ENCODE measurements at places on chromosomes 6 and 20. TPM values are rescaled to one million over a fixed set of nuclear protein-coding genes. Genes with fewer than 3 reads are reported as not detected.

- H3K4me1 ChIP-seq: no peaks in the 10 kb centered on the region
- no peaks in the 10 kb centered on the region for H3K36me3 ChIP-seq
- no peak overlapping the region for H3K27ac ChIP-seq
- H3K4me3 ChIP-seq: no peak overlapping the region
- DNase-seq: no peak
- H3K27me3 ChIP-seq: peaks cover 5% of the 10 kb centered on the region
These were observed 264.6 kb upstream of the CDYL start for GRCh38 chr6:4511641-4512020.

DNA sequence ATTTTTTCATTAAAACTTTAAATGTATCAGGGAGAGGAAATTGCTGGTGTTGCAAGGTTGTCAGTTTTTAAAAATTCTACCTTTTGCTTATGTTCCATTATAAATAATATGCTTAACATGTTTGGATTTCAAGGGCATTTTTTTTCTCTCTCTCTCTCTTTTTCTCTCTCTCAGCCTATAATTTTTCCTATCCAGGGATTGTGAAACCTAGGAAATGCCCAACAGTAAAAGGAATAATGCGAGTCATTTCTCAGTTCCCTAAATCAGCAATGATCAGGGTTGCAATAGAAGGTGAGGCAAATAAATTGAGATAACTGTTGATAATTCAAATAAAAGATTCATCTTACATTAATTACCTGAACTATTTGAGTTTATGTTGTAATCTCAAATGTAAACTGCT, 53.2 kb upstream of the IFNGR1 start:
- H3K27me3 ChIP-seq: peaks cover 29% of the 10 kb centered on the region
- H3K4me3 ChIP-seq: no peak overlapping the region
- no peak overlapping the region for H3K27ac ChIP-seq
- no peak for DNase-seq
- peaks cover 1% of the 10 kb centered on the region for H3K4me1 ChIP-seq
- H3K36me3 ChIP-seq: no peaks in the 10 kb centered on the region

DNA sequence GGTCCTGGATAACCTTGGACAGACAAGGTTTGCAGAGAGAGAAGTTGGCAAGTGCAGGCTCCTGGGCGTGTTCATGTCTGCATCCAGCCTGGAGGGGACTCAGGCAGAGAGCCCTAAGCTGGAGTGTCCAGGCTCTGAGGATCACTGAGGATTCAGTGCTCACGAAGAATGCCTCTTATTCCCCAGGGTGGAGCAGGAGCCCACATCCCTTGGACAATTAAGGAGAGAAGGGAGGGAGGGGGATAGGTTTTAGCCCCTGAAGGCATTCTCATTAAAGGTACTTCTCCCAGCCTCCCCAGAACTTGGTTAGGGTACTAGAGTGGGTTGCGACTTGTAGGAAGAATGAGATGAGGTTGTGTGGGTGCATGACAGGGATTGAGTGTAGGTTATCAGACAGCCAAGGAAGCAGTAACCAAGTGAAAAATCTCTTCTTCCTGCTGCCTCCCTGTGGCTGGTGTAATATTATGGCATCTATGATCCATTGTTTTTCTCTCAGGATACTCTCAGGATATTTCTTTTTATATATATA, 680 bp downstream of the HLA-DPB1 start:
- H3K27ac ChIP-seq: peak overlapping the region; percentile 76
- peak overlapping the region; percentile 83 for H3K4me3 ChIP-seq
- no peaks in the 10 kb centered on the region for H3K36me3 ChIP-seq
- no peak for DNase-seq
- H3K27me3 ChIP-seq: peaks cover 3% of the 10 kb centered on the region

- peaks cover 65% of the 10 kb centered on the region for H3K36me3 ChIP-seq
- H3K27ac ChIP-seq: peak overlapping the region; percentile 97
- H3K4me1 ChIP-seq: peaks cover 70% of the 10 kb centered on the region
- peak; percentile 58 for DNase-seq
- peak overlapping the region; percentile 74 for H3K4me3 ChIP-seq
- no peaks in the 10 kb centered on the region for H3K27me3 ChIP-seq
These were observed 8.1 kb downstream of the NEDD9 start for GRCh38 chr6:11224252-11224965.

DNA sequence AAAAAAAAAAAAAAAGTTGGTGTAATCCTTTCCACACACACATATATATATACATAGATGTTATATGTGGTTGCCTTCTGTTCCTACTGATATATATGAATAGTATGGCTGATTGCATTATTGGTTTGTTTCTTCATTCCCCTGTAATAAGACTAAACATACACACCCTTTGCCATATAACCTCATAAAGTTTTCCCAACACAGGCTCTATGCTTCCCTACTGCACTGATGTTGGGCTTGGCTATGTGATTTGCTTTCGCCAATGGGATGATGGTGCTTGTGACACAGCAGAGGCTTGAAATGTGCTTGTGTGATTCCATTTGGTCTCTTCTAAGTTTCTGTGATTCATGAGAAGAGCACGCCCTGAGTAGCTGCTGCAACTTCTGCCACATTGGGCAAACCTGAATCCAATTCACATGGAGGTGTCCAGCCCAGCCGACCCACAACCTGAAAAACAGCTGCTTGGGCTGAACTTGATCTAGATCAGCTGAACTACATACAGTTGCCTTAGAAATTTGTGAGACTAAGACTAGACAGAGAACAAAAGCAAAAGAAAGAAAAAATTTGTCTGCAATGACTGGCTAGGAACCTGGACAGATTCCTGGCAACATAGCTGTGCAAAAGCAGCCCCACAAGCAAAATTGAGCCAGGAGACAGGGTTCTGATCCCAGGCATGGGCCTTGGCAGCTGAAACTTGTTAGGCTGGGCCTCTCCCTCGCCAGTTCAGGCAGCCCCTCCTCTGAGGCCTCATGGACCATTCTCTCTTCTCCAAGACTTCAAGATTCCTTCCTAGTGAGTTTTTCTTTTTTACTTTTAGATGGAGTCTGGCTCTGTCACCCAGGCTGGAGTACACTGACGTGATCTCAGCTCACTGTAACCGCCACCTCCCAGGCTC, 13.4 kb upstream of the TBC1D20 start:
- no peak overlapping the region for H3K27ac ChIP-seq
- no peaks in the 10 kb centered on the region for H3K27me3 ChIP-seq
- peaks cover 21% of the 10 kb centered on the region for H3K4me1 ChIP-seq
- H3K36me3 ChIP-seq: peaks cover 23% of the 10 kb centered on the region
- H3K4me3 ChIP-seq: no peak overlapping the region
- DNase-seq: no peak

The NFATC2 gene
- 62.3 TPM for total RNA-seq

DNA sequence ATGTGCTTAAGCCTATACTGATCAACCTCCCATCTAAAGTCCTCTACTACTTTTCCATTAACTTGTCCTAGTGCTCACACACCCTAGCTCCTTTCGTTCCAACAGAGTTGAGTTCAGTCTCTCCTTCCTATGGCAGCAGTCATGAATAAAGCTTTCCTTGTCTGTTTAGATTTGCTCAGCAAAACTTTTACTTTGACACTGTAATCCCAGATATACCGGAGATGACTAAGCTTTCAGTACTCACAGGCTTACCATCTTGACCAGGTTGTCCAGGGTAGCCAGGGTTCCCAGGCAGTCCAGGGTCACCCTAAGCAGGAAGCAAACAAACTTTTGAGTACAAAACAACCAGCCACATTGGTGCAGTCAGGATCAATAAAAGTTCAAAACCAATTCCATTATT, 90.7 kb downstream of the COL21A1 start:
- no peaks in the 10 kb centered on the region for H3K27me3 ChIP-seq
- H3K4me3 ChIP-seq: no peak overlapping the region
- H3K27ac ChIP-seq: no peak overlapping the region
- H3K36me3 ChIP-seq: no peaks in the 10 kb centered on the region
- no peak for DNase-seq
- H3K4me1 ChIP-seq: no peaks in the 10 kb centered on the region

The ZBTB46 gene
- 0.25 TPM for total RNA-seq

The F13A1 gene
- 0.25 TPM for total RNA-seq

The PDYN gene
- not detected for total RNA-seq

DNA sequence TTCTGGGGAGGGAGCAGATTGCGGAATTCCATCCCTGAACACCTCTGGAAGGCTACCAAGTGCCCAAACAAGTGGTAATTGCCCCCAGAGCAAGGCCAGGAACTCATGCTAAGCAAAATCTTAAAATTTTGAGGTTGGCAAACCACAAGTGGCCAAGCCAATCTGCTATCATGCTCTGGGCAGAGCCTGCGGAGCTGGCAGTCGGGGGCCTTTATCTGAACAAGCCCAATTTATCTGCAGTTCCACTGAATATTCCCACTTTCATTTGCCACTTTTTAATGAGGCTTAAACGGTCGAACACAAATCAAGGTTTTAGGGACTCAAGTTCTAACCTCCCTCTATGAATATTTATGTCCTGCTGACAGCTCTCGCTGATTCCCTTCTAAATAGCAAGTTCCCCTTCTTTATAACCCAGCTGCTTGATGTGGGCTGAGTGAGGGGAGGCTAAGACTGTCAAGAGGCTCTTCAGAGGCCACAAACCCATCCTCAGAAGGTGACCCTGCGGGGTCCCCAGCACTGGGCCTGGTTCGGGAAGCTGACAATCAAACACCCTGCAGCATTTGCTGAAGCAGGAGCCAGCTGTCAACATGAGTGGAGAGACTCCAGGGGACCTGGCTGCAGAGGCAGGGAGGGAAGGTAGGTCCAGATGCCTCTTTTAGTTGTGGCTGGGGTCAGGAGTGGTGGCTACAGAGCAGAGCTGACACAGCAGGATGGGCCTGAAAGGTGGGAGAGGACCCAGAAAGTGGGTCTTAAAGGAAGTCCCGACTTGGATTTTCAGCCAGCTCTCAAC, 11.9 kb downstream of the CCDC167 start:
- DNase-seq: peak; percentile 19
- H3K27ac ChIP-seq: no peak overlapping the region
- no peak overlapping the region for H3K4me3 ChIP-seq
- peaks cover 7% of the 10 kb centered on the region for H3K36me3 ChIP-seq
- no peaks in the 10 kb centered on the region for H3K27me3 ChIP-seq

DNA sequence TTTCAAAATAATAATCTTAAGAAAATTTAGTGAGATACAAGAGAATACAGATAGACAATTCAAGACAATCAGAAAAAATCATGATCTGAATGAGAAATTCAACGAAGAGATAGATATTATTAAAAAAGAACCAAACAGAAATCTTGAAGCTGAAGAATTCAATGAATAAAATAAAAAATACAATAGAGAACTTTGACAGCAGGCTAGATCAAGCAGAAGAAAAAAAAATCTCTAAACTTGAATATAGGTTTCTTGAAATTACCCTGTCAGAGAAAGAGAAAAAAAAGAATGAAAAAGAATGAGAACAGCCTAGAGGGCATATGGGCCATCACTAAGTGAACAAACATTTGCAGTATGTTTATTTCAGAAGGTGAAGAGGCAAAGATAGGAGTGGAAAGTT, 39.0 kb downstream of the IL22RA2 start:
- peaks cover 44% of the 10 kb centered on the region for H3K27me3 ChIP-seq
- peaks cover 4% of the 10 kb centered on the region for H3K36me3 ChIP-seq
- H3K4me3 ChIP-seq: no peak overlapping the region
- no peak overlapping the region for H3K27ac ChIP-seq
- DNase-seq: no peak

GRCh38 chr6:41900861-41901260, 5.7 kb upstream of the USP49 start:
- H3K27me3 ChIP-seq: no peaks in the 10 kb centered on the region
- peaks cover 24% of the 10 kb centered on the region for H3K4me1 ChIP-seq
- H3K36me3 ChIP-seq: peaks cover 7% of the 10 kb centered on the region
- H3K4me3 ChIP-seq: no peak overlapping the region
- no peak for DNase-seq

GRCh38 chr6:21599051-21599696, 5.6 kb downstream of the SOX4 start:
- peaks cover 1% of the 10 kb centered on the region for H3K36me3 ChIP-seq
- H3K4me1 ChIP-seq: peaks cover 15% of the 10 kb centered on the region
- DNase-seq: no peak
- no peak overlapping the region for H3K4me3 ChIP-seq
- H3K27me3 ChIP-seq: peaks cover 50% of the 10 kb centered on the region
- H3K27ac ChIP-seq: no peak overlapping the region

- H3K27ac ChIP-seq: no peak overlapping the region
- peaks cover 2% of the 10 kb centered on the region for H3K36me3 ChIP-seq
- H3K27me3 ChIP-seq: no peaks in the 10 kb centered on the region
These were observed 20.3 kb upstream of the ABT1 start for GRCh38 chr6:26576407-26576843.

GRCh38 chr20:32911355-32911754, 52.6 kb downstream of the EFCAB8 start:
- H3K36me3 ChIP-seq: peaks cover 5% of the 10 kb centered on the region
- no peaks in the 10 kb centered on the region for H3K4me1 ChIP-seq
- no peak overlapping the region for H3K4me3 ChIP-seq
- no peak overlapping the region for H3K27ac ChIP-seq
- H3K27me3 ChIP-seq: no peaks in the 10 kb centered on the region

The STMND1 gene
- not detected for total RNA-seq

Measured in activated naive CD8-positive, alpha-beta T cell treated with anti-CD3 and anti-CD28 coated beads, Interleukin-2, amount 10 ng/mL, durations not matched to agents 7 days and 5 days (primary cell).